ENCODE measurements at places on chromosomes 11 and 22.
A peak's percentile ranks its signal among the peaks of the same experiment; 100 is the strongest.

DNA sequence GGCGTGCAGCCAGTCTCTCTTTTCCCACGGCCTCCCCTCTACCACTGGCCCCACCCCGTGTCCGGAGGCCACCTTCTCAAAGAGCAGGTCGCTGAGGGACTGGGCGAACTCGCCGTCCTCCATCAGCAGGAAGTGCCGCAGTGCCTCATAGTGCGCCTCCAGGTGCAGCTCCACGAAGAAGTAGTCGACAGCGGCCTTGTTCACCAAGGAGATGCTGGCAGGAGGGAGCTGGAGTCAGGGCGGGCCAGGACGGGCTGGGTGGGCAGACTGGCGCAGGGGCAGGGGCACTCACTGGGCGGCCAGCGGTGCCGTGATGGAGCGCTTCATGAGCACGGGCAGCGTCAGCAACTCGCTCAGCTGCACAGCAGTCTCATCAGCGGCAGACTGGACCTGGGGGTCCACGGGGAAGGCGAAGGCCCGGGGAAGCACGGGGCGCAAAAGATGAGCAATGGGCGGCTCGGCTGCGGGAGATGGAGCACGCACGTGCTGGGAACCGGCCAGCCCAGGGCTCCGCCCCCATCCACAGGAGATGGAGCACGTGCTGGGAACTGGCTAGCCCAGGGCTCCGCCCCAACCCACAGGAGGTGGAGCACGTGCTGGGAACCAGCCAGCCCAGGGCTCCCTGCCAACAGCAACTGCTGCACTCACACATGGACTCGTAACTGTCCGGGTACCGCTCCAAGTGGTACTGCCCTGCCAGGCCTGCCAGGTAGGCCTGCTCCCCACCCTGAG, 18.4 kb downstream of the SELENOO start:
- peak; percentile 69 for DNase-seq

DNA sequence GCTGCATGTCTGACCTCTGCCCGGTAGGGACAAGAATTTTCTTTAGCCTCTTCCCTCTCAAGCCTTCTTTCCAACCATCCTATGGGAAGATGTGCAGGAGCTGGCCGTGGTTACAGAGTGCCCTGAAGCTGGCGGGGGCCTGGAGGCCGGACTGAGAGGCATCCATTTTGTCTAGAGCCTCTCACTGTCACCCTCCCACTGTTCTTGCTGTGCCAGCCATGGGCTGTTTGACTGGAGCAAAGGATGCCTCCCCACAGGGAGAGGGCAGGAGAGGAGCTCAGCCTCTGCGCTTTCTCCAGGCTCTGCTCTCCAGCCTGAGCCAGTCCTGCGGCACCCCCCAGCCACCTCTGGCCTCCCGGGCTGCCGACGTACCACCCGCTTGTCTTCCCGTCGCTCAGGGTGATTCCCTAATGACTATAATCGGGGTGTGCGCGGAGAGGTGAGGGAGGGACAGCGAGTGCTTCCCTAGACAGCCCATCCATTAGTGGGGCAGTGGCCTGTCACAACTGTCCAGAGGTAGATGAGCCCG, 123.8 kb downstream of the NECTIN1 start:
- DNase-seq: no peak

DNA sequence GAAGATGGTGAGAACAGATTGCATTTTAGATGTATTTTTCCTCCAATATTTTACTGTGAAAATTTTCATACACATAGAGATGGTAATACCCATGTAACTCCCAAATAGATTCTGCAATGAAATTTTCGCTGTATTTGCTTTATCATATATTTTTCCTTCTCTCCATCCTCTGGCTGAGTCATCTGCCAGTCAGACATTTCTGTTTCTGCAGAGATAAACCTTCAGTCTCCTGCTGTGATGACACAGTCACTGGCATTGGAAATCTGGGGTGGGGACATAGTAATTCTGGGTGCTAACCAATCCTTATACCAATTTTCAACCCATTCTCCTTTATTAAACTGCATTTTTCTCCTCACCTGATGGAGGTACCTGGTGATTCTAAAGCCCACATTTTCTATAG, 33.7 kb downstream of the SVIP start:
- no peak for DNase-seq

- DNase-seq: no peak
Observed at GRCh38 chr11:98434296-98434695, 586.5 kb upstream of the CNTN5 start.

- DNase-seq: no peak
Observed at GRCh38 chr11:13098616-13099289, 89.6 kb downstream of the RASSF10 start.

GRCh38 chr11:61861634-61862033, 29.7 kb downstream of the FADS3 start:
- no peak for DNase-seq

- no peak for DNase-seq
Observed at GRCh38 chr11:117859488-117860112, 16.9 kb downstream of the FXYD6 start.

DNA sequence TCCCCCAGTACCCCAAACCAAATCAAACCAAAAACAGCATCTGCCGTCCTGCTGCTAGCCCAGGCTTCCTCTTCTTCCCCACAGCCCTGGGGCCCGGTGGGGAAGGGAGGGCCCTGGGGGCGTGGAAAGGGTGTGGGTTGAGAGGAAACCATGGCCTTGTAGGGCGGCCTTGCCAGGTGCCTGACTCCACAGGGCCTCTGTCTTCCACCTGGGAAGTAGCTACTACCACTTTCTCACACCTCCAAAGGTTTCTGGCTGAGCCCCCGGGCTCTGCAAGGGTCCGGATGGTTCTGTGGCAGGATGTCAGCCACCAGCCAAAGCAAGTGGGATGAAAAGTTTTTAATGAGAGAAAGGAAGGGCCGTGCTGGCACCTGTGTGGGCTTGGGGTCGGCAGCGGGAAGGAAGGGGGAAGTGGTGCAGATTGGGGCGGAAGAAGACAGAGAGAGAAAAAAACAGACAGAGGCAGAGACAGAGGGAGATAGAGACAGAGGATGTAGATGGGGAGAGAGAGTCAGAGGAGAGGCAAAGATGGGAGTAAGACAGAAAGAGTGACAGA, 10.5 kb downstream of the TPST2 start:
- DNase-seq: peak; percentile 17

DNA sequence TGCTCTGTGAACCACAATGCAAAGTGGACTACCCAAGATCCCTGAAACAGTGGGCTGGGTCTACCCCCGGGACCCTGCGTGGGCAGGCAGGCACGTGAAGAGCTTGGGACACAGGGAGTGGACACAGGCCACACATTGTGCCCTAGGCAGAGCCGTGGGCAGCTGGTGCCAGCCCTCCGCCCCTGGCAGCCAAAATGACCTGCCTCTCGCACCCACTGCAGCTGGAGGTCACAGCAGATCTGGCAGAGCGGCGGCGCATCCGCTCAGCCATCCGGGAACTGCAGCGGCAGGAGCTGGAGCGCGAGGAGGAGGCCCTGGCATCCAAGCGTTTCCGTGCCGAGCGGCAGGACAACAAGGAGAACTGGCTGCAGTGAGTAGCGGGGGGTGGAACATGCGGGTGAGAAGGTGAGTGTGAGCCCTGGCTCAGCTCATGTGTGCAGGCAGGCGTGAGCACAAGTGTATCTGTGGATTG, 6.7 kb downstream of the SMTN start:
- DNase-seq: no peak

GRCh38 chr11:119445379-119445778, 22.4 kb upstream of the THY1 start:
- no peak for DNase-seq

DNA sequence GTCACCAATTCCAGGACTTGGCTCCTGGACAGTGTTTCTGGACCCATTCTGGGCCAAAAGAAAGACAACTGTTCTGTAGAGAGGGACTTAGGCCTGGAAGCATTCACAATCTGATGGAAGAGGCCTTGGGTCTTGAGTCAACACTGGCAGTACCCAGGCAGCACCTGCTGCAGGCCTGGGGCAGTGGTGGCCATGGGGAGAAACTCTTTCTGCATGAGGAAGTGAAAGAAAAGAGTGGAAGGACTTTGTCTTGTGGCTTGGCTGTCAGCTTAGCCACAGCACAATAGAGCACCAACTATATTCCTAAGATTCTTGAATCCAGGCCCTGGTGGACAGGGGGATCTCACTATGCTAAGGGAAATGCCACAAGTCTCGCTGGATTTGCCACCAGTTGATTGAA, 70.6 kb downstream of the CTSC start:
- DNase-seq: no peak

- peak; percentile 81 for DNase-seq
Observed at GRCh38 chr22:39242595-39243438, 2.0 kb downstream of the PDGFB start.

- no peak for DNase-seq
Observed at GRCh38 chr11:43648888-43649287, 31.6 kb upstream of the HSD17B12 start.

GRCh38 chr11:27520226-27520625, 13.7 kb upstream of the LIN7C start:
- DNase-seq: no peak

DNA sequence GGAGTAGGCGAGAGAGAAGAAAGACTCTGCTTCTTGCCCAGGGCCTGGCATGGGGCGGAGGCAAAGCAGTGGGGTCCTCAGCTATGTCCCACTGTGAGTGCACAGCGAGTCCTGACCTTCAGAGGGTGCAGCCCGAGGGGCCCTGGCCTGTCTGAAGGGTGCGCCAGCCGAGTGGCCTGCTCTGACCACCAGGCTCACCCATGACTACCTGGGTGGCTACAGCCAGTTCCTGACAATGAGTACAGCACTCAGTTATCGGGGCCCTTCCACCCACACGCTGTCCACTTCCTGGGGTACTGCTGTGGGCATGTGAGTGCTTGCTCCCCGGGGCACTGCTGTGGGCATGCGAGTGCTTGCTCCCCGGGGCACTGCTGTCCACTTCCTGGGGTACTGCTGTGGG, 74.1 kb upstream of the B3GAT1 start:
- no peak for DNase-seq

DNA sequence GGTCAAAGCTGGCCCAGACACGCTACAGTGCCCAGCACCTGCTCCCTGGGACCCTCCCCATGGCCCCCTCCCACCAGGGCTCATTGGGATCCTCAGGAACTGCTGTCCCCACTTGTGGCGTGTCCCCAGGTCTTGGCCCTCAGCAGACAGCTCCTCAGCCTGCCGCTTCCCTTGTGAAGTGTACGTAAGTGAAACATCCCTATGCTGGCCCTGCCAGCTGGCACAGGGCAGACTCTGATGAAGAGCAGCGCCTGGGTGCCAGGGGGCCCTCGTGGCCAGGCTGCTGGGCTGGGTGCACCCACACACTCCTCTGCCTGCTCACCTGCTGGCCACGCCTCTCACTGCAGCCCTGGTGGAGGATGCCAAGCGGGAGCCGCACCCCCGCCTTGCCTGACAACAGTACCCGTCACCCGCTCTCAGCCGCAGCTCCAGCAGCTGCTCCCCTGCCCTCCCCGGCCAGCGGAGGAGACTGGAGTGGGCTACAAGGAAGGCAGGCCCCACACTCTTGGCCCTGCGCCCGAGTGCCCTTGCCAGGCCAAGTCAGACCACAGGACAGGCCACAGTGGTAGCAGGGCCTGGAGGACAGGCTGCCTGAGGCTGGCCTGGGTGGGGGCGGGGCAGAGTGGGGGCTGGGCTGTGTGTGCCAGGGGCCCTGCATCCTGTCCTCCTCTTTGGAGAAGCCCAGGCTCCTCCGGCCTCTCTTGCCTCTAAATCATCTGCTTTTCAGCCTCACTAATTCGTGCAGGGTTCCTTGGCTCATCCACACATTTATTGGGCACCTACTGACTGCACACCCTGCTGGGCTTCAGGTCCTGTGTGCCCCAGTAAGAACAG, 39.5 kb downstream of the IGF2 start:
- DNase-seq: no peak

DNA sequence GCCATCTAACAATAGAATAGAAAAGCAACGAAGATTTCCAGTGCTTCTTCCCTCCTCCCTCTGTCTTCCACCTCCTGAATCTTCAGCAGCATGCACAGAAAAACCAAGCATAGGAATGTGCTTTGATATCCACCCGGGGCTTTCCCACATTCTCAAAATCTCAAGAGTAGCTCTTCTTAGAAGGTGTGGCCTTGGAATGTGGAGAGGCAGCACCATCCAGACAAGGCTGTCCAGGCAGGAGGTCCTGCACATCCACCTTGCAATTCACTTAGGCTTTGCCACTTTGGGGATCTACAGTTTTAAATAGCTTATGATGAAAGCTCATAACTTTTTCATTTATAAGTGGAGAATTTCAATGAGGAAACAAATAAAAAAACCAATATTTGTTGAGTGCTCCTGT, 72.9 kb downstream of the KIRREL3 start:
- no peak for DNase-seq

GRCh38 chr11:18567081-18567480, 21.5 kb downstream of the UEVLD start:
- no peak for DNase-seq

- no peak for DNase-seq
Observed at GRCh38 chr22:22667966-22668880, 23.8 kb downstream of the GGTLC2 start.

Data from cerebellum (tissue), 4 donors.